Gastrocnemius medialis (tissue), 4 donors: ENCODE measurements at places on chromosomes 2 and 18.
A peak's percentile ranks its signal among the peaks of the same experiment; 100 is the strongest.

- DNase-seq = no peak
Observed at GRCh38 chr2:120488531-120488930, 142.6 kb downstream of the INHBB start.

GRCh38 chr2:127118038-127118437, 11.1 kb upstream of the BIN1 start:
- no peak for DNase-seq

DNA sequence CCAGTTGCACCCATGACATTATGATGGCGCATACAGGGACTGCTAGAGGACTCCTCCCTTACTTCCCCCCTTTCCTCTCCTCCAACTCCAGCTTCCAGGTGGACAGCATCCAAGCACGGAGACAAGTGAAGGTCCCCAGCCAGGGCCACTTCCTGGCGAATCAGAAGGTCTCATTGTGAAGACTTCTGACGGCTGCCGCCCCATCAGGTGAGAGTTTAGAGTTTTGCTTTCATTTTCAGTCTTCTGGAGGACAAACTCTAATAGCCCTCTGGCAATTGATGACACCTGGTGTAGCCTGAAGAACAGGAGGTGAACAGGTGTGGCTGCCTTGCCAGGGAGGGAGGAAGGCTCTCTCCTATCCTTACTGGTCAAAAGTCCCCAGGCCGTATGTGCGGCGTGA, 77.3 kb upstream of the KCNH7 start:
- DNase-seq = no peak

- DNase-seq = no peak
Observed at GRCh38 chr2:84700006-84700405, 180.9 kb downstream of the TRABD2A start.

- no peak for DNase-seq
Observed at GRCh38 chr2:77271262-77271661, 250.9 kb downstream of the LRRTM4 start.

DNA sequence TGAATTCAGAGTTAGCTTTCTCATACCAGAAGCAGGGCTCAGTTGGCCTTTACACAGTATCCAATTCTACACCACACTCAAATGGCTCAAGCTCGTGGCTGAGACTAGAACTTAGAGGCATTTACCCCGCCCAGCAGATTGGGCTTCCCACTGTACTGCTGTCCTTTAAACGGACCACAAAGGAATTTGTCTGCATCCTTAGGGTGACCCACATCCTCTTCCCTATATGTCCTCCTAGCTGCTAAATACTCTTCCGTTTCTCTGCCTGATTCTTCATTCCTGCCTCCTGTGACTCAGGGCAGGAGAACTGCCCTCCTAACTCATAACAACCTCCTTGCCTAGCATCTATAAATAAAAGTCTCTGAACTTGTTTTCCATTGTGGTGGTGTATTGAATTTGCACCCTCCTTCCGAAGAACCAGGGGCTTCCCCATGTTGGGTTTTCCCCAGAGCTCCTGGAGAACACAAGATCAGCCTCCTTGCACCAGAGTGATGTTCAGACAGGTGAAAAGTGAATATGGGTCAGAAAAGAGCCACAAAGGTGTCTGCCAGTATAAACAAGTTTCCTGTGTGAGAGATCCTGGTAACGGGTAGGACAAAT, 32.0 kb upstream of the MC4R start:
- no peak for DNase-seq

- DNase-seq = no peak
Observed at GRCh38 chr18:55161916-55162315, 202.7 kb upstream of the CCDC68 start.

GRCh38 chr2:75517547-75518230, 43.0 kb downstream of the EVA1A start:
- no peak for DNase-seq

GRCh38 chr2:71665168-71666093, 212.1 kb downstream of the DYSF start:
- peak; percentile 89 for DNase-seq

- DNase-seq = no peak
Observed at GRCh38 chr2:195531754-195532153, 125.3 kb upstream of the SLC39A10 start.
